ENCODE measurements at places on chromosomes 2 and 18.
A peak's percentile ranks its signal among the peaks of the same experiment; 100 is the strongest.

DNA sequence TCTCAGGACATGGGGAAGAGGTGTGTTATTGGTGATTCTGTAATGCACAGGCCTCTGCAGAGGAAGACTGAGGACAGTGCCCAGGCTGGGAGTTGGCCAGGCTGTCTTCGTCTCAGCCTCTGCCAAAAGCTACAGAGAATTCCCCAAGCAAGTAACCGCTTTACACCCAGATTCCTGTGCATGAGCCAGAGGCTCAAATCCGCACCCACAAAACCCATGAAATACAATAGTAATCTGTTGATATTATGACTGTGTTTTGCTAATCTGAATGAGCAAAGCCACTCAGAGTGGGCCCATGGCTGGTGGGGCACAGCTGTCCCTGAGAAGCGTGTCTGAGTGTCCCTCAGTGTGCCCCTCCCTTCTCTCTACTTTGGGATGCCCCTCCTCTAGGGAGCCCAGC lies 149.5 kb upstream of the PXDN start:
- no peak for DNase-seq

DNA sequence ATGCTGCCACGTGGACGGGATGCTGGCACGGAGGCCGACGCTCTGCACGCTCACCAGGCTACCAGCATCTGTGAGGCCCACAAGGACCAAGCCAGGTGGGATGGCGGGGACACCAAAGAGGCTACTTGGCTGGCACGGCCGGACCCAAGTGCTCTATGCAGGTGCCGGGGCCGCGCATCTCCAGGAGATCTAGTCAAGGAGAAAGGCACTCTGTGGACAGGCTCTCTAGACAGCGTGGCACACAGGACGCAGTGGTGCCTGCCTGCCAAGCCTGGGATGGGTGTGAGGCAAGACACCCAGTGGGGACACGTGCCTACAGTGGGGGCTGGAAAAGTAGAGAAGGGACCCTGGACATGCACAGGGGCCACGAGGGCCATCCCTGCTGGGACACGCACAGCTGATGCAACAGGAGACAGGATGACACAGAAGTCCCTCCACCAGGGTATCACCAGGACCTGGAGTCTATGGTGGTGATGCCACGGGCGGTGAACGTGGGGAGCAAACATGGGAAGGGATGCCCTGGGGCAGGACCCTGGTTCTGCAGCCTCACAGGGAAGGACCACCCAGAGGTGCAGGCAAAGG lies 28.5 kb downstream of the ZNF516 start:
- DNase-seq = no peak

DNA sequence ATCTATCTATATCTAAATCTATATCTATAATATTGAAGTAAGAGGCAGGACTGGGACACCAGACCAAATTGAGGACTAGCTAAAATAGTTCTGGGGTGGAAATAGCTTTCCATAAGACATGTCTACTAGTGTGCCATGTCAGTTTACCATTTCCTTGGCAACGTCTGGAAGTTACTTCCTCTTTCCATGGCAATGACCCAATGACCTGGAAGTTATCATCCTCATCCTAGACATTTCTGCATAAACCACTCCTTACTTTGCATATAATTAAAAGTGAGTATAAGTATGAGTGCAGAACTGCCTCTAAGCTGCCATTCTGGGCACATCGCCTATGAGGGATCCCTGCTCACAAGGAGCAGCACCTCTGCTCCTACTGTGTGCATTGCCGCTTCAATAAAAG lies 734.0 kb upstream of the GCFC2 start:
- no peak for DNase-seq

DNA sequence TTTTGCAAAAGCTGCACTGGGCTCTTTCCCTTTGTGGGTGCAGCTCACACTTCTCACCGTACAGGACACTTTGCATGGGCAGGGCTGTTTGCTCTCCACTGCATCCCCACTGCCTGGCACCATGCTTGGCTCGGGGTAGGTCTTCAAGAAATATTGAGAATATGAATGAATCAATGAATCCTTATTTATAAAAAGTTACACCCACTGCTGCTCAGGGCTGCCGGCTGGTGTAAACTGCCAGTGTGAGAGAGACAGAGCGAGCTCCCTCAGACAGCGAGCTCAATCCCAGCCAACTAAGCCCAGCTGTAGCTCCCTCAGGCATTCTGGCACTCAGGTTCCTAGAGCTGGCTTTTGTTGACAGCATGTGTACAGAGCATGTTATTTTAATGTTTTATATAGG lies 3.4 kb downstream of the TMEM185B start:
- no peak for DNase-seq

GRCh38 chr2:180992994-180993393 lies 12.6 kb downstream of the UBE2E3 start:
- no peak for DNase-seq

DNA sequence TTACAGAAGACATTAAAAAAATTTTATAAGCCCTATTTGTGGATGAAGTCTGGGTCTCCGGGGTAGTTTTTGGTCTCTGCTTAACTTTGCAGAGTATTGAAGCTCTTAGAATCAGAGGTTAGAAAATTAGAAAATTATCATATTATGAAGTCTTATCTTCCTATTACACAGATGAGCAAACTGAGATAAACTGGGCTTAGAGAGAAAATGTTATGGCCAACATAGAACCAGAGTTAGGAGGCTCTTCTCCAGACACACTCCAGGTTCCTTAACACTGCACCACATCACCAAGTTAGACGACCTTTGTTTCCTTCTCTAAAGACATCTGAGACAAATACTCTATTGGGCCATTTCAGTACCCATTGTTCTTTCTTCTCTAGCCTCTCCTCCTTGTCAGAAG lies 36.7 kb upstream of the NEB start:
- no peak for DNase-seq

DNA sequence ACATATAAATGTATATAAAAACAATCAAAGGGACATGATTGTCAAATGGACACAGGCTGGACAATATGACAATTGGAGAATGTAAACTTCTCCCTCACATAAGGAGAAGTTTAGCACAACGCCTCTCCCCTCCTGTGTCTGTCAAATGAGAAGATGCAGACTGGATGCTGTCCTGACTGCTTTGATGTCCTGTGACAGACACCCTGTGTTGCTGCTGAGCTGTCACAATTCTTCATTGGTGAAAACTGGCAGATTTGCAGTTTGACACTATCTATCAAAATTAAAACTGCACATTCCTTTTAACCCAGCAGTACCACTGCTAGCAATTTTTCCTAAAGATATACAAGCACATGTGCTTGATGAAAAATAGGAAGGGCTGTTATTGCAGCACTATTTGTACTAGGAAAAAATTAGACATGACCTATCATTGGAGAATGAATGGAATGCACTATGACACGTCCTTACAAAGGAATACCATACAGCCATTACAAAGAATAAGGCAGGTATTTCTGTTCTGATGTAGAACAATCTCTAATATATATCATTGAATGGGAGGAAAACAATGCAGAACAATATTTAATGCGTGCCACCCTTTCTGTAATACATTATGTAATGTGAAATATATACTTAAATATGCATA lies 12.4 kb downstream of the DPYSL5 start:
- no peak for DNase-seq

- peak; percentile 78 for DNase-seq
These were observed 158.4 kb downstream of the BCL2 start for GRCh38 chr18:63161032-63161760.

- DNase-seq = no peak
These were observed 24.0 kb downstream of the ZNF385B start for GRCh38 chr2:179837408-179837807.

DNA sequence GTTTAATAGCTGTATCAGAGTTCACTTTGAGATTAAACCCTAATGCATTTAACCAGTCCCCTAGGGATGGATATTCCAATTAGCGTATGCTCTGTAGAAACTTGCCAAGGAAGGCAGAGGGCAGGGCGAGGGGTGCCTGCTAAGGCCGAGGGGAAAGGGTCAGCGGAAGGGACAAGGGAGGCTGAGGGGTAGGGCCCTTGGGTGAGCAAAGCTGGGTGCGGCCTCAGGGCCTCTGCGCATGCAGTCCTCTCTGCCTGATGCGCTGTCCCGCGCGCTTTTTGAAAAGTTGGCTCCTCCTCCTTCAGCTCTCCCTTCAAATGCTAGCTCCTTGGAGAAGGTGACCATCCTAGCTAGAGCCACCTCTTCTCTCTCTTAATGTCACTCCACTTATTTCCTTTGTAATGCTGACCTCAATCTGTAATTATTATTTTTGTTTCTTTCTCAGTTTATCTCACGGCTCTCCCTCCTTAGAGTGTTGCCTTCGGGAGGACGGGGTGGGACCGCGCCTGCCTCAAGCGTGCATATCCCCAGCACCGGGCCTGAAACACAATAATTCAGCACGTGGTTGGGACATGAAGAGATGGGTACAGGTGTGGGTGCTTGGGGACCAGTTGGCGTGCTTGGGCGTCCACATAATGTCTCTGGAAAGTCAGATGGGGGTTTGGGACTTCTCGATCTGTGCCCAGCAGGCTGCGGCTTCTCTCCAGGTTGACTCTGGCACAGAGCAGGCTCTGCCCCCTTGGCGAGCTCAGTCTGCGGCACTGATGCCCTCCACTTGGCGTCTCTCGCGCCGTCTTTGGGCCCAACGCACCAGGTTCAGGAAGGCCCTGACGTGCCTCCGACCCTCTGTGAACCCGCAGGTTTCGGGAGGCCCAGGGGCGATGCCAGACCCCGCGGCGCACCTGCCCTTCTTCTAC lies 10.0 kb downstream of the ZAP70 start:
- DNase-seq = no peak

DNA sequence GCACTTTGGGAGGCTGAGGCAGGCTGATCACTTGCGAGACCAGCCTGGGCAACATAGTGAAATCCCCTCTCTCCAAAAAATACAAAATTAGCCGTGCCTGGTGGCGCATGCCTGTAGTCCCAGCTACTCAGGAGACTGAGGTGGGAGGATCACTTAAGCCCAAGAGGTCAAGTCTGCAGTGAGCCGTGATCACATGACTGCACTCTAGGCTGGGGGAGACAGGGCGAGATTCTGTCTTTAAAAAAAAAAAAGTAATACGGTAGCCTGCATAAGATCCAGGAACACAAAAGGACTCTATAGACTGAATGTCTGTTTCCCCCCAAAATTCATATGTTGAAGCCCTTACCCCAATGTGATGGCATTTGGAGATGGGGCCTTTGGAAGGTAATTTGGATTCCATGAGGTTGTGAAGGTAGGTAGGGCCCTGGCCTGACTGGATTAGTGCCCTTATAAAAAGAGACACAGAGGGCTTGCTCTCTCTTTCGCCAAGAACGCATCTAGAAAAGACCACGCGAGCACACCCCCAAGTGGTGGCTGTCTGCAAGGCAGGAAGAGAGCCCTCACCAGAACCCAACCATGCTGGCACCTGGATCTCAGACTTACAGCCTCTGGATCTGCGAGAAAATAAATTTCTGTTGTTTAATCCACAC lies 17.0 kb downstream of the MBOAT2 start:
- no peak for DNase-seq

GRCh38 chr2:197182668-197183067 lies 127.9 kb downstream of the ANKRD44 start:
- DNase-seq = no peak

DNA sequence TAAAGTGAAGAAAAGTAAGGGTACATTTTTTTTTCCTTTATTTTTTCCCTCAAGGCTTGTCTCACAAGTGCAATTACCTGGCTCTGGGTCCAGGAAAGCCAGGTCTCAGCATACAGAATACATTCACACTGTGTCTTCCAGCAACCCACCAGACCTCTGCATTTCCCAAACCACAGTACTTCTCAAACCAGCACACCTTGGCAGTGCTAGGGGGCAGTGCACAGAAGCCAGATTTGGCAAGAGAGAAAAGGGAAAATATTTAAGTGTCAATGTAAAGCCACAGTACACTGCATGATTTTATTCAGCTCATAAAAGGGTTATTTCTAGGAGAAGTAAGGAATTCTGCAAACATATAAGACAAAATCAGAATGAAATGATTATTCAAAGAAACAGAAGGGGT lies 172.8 kb downstream of the NRXN1 start:
- DNase-seq = no peak

DNA sequence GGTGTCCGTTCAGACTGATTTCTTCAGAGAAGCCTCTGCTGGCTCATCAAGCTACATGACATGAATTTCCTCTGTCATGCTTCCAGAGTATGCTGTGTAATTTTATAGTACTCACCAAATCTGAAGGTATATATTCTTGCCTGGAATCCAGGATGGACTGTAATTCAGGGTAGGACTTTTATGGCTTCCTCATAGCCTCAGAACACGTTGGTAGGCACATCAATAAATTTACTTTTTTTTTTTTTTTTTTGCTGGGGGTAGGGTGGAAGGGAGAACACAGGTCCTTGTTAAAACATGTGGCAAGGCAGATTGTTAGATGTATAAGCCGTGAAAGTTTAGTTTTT lies 34.4 kb downstream of the MTA3 start:
- no peak for DNase-seq

DNA sequence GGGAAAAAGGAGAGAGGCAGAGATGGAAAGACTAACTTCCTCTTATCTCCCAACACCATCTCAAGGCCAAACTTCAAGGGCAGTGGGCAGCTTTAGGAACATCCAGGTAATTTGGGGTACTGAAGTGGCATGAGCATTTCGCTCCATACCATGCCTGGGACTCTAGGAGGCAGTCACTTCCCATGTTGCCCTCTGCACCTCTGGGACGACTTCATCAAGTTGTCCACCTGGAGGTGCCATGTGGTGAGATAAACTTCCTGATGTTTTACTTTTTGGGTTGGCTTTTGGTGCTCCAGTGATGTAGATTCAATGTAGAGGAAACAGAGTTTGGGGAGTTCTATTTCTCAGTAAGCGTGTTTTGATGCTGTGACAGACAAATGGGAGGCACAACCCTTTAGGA lies 56.3 kb upstream of the UPP2 start:
- no peak for DNase-seq

GRCh38 chr2:200765139-200765951 lies 46.4 kb upstream of the BZW1 start:
- no peak for DNase-seq

- DNase-seq = no peak
These were observed 86.5 kb downstream of the VSNL1 start for GRCh38 chr2:17626986-17627385.

DNA sequence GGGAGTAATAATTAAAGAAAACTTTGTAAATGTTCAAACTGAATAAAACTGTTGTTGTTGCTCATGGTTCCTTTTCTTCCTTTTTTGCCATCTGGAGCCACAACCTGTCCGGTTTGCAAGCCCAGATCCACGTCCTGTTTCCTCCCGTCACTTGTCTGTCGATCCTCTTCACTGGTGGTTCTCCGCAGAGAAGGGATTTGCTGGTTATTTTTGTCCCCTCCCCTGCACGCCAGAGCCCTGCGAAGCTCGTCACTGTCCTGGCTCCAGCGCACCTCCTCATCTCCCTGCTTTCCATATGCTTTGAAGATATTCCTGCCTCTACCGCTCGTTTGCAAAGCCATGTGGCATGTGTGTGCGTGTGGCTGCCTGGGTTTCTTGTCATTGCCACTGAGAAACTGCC lies 461.4 kb downstream of the RNF144A start:
- no peak for DNase-seq

GRCh38 chr2:121519732-121520640 lies 10.7 kb upstream of the RNU4ATAC start:
- DNase-seq = no peak

- no peak for DNase-seq
These were observed 196.0 kb upstream of the HDAC4 start for GRCh38 chr2:239596792-239597191.
